IPS DF 6.9 (cell line): ENCODE measurements at places on chromosomes 16 and 17.

GRCh38 chr16:3152991-3153368 lies 18.2 kb downstream of the ZNF213 start:
- no peak for DNase-seq

- DNase-seq = no peak
These were observed 20.3 kb downstream of the PARN start for GRCh38 chr16:14609716-14610115.

GRCh38 chr16:89912143-89912542 lies 6.5 kb upstream of the MC1R start:
- no peak for DNase-seq

GRCh38 chr17:44872131-44872768 lies 24.6 kb downstream of the HIGD1B start:
- no peak for DNase-seq

GRCh38 chr16:77763994-77764393 lies 24.4 kb upstream of the VAT1L start:
- no peak for DNase-seq

DNA sequence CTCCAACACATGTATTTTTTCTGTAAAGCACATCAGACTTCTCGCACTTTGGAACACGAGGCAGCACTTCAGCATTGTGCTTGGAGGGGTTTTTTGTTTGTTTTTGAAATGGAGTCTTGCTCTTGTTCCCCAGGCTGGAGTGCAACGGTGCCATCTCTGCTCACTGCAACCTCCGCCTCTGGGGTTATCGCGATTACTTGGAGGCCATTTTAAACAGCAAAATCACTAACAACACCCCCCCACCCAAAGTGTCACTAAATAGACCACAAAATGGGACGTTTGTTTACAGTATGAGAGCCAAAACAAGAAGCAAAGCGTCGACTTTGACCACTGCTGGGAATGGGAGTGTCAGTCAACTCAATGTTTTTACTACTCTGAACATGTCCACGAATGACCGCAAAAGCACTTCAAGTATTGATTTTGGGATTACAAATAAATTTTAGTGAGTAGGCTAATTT lies 9.0 kb upstream of the C16orf87 start:
- no peak for DNase-seq

- DNase-seq = no peak
These were observed 34.9 kb upstream of the TANC2 start for GRCh38 chr17:62931101-62931500.

GRCh38 chr16:19294156-19294649 lies 8.7 kb downstream of the CLEC19A start:
- DNase-seq = no peak
